ENCODE measurements at places on chromosomes 5 and 9.

DNA sequence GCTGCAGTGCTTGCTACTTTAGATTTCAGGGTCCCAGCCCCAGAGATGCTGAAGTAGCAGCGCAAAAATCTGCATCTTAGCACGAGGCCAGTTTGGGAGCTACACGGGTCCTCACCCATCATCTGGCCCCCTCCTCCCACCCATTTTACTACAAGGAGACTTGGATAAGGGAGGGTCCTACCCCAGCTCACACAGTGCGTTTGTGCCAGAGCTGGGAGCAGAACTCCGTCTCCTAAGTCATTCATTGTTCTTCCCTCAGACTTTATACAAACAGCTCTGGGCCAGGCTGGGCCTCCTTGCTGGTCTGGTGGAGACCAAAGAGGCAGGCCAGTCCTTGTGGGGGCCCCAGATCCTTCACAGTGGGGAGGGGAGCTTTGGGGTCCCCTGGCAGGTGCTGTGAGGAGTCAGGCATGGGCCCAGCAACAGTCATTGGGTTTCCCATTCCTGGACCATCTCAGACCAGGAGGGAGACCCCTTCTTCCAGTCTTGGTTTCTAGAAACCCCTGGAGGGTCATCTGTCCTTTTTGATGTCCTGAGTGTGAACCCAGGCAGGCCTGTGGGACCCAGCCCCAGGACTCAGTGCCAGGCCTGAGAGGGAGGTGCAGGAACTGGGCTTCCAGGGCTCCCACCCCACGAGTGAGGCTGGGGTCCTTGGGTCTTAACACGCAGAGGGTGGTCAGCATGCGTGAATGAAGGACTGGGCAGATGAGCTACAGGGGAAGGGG, 2.3 kb upstream of the IL17B start:
- no peak for DNase-seq

- no peak for DNase-seq
Measured at GRCh38 chr9:72477930-72478518, 43.4 kb upstream of the TMC1 start.

DNA sequence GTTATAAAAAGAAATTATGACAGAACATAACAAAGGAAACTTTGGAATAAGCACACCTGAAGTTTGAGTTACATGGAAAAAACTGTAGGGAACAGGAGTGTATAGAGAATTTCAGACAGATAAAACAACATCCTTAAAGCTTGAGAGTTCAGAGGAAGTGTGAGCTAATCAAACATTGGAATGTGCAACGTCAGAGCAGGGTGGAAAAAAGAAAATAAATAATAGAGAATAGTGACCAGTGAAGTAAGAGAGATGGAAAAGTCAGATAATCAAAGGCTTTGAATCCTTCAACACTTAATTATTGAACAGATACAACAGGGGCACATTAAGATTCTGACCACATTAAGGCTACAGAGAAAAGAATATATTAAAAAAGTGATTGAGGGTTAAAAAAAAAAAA, 128.5 kb upstream of the CDH10 start:
- no peak for DNase-seq

GRCh38 chr9:98144631-98145030, 25.6 kb upstream of the TRIM14 start:
- DNase-seq = no peak

- no peak for DNase-seq
Measured at GRCh38 chr9:77892171-77892570, 139.4 kb downstream of the GNAQ start.

- DNase-seq = peak; percentile 60
Measured at GRCh38 chr5:40904205-40904993, 4.9 kb upstream of the C7 start.

DNA sequence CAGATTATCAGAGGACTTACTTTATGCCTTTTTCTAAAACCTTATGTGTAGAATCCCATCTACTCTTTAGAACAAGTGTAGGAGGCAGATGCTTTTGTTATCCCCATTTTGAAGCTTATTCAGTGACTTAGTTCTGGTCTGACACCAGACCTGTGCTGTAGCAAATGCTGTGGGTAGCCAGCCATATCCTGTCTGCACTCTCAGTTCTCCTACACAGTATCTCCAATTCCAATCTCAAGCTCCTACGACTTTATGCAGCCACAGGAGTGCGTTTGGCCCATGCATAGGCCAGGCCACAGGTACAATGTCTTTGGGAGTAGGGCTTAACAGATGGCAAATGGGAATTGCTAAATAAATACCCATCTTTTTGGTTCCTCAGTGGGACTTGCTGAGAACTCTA, 292.6 kb downstream of the MCTP1 start:
- no peak for DNase-seq

DNA sequence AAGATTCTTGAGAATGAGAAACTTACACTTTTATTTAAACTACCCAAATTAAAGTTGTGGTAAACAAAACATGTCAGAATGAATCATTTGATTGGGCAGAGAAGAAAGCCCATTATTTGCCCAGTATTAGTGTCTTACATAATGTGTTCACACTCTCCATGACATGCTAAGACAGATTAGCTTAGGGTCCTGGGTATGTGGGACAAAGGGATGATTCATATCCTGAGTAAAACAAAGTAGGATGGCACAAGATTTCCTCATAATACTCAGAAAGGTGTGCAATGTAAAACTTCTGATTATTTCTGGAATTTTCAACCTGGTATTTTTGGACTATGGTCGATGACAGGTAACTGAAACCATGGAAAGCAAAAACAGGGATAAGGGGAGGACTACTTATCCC, 183.9 kb upstream of the POU5F2 start:
- no peak for DNase-seq

DNA sequence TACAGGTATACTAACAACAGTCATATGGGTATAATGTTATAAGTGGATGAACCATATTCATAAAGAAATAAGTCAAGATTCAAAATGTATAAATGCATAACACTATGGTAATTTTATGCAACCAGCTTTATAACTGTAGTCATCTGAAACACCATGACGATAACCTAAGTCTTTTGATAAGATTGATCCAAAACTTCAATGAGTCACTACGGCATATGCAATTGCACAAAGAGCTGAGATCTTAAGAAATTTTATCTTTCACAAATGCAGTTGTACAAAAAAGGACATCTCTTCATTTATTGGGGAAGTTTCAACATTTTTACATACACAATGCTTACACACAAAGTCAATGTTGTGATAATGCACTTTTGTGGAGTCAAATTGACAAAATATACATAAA, 20.3 kb downstream of the FAM81B start:
- DNase-seq = no peak

- DNase-seq = no peak
Measured at GRCh38 chr9:136138566-136138965, 19.9 kb upstream of the TMEM250 start.

GRCh38 chr5:138677782-138678181, 75.4 kb upstream of the CTNNA1 start:
- no peak for DNase-seq

DNA sequence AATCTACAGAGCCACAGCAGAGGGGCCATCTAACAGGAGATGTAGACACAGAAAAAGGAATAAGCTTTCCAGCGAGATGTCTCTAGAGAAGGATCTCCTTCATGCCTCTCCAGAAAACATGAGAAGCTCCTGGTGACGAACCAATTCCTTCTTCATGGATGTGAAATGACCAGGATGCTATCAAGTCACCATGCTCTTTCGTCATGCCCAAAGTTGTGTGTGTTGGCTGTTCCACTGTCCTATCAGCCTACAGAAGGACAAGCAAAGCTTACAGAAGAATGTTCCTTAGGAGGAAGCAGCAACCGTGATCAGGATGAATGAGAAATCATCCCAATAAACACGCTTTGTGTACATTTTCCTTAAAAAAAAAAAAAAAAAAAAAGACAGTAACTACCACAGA, 54.4 kb downstream of the ALDH7A1 start:
- no peak for DNase-seq

GRCh38 chr9:90245661-90246060, 397.0 kb downstream of the DIRAS2 start:
- no peak for DNase-seq

GRCh38 chr9:35748242-35748857, 678 bp downstream of the GBA2 start:
- no peak for DNase-seq

- no peak for DNase-seq
Measured at GRCh38 chr9:70534061-70534460, 119.6 kb upstream of the KLF9 start.

DNA sequence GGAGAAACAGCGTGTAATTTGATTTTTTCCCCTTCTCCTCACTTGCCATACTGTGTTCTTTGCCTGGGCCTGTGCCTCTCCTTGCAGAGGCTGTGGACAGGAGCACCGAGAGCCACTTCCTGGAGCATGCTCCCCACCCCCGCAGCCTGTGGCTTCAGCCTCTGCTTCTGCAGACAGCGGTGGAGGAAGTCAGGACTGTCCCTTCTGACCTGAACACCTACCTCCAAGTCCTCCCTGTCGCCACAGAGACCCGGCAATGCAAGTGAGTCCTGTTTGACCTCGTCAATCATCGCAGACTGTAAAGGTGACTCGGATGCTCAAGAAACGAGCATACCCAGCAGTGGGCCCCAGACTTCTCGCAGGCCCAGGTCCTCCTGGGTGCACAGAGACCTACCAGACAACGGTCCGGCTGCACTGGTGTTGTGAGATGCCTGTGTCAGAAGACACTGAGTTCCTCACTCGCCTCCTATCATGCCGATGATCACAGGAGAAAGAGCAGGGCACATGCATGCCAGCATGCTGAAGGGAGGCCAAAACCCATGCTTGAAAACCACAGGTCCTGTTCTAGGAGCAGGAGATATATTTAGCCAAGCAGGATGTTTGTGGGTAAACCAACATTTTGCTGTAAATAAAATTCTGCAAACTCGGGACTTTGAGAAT, 198.8 kb downstream of the AUH start:
- peak; percentile 54 for DNase-seq

Data from large intestine (tissue), 12 donors.